Activated naive CD8-positive, alpha-beta T cell treated with anti-CD3 and anti-CD28 coated beads for 36 hours (primary cell): ENCODE measurements at places on chromosomes 7 and 10. TPM values are rescaled to one million over a fixed set of nuclear protein-coding genes. Genes with fewer than 3 reads are reported as not detected.

DNA sequence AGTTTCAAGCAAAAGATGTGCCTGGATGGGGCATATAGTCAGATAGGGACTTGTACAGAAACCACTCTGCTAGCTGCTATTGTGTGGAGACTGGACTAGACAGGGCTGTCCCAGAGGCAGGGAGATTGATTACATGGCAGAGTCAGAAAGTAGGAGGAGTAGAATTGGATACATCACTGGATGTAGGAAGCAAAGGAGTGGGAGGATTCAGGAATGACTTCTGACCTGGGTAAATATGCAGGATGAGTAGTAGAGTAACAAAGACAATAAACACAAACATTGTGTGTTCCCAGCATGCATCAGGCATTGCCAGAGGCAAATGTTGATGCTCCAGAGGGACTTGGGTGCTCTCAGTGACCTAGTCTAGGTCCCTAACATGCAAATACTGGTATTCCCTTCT is 30.9 kb upstream of the MAT1A start:
- H3K27ac ChIP-seq = no peak overlapping the region
- no peaks in the 10 kb centered on the region for H3K36me3 ChIP-seq
- H3K4me1 ChIP-seq = peaks cover 2% of the 10 kb centered on the region
- no peak for DNase-seq

CDK14 gene
- 0.92 TPM for total RNA-seq

AGMO gene
- total RNA-seq = not detected

GRCh38 chr7:81025360-81025759 is 106.5 kb upstream of the SEMA3C start:
- no peaks in the 10 kb centered on the region for H3K27me3 ChIP-seq
- no peak for DNase-seq
- no peaks in the 10 kb centered on the region for H3K4me1 ChIP-seq
- H3K36me3 ChIP-seq = no peaks in the 10 kb centered on the region
- H3K4me3 ChIP-seq = no peak overlapping the region
- H3K27ac ChIP-seq = no peak overlapping the region

PNLIP gene
- total RNA-seq = not detected

- peaks cover 26% of the 10 kb centered on the region for H3K4me1 ChIP-seq
- no peak for DNase-seq
- no peak overlapping the region for H3K27ac ChIP-seq
- H3K27me3 ChIP-seq = peaks cover 16% of the 10 kb centered on the region
- H3K4me3 ChIP-seq = no peak overlapping the region
Observed at GRCh38 chr10:11875494-11876281, 52.5 kb downstream of the PROSER2 start.

PRLHR gene
- not detected for total RNA-seq

DNA sequence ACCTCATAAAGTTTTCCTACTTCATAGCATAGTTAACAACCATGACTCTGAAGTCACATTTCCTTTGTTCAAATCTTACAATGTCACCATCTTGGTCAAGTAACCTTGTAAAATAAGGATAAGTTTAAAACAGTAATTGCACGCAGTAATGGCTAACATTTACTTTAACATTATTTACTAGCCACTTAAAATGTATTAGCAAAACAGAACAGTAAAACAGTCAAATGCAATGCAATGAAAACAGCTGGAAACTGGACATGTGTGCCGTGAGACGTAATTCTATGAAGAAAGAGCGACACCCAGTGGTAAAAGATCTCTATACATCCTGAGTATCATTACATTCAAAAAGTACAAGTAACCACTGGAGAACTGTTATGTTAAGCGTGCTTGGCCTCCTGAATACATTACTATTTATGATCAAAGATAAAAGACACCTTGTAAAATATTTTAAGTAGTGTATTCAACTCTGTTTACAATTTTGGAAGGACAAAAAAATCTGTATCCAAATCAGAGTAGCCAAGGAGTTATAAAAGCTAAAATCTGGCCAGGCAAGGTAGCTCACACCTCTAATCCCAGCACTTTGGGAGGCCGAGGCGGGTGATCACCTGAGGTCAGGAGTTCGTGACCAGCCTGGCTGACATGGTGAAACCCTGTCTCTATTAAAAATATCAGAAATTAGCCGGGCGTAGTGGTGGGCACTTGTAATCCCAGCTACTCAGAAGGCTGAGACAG is 27.2 kb downstream of the ATE1 start:
- H3K27me3 ChIP-seq = no peaks in the 10 kb centered on the region
- H3K4me1 ChIP-seq = no peaks in the 10 kb centered on the region
- peaks cover 15% of the 10 kb centered on the region for H3K36me3 ChIP-seq
- DNase-seq = no peak

- H3K27ac ChIP-seq = no peak overlapping the region
- H3K4me1 ChIP-seq = peaks cover 10% of the 10 kb centered on the region
- no peak for DNase-seq
- H3K36me3 ChIP-seq = no peaks in the 10 kb centered on the region
- H3K27me3 ChIP-seq = peaks cover 57% of the 10 kb centered on the region
Observed at GRCh38 chr10:101565370-101565900, 22.6 kb downstream of the POLL start.

- no peak overlapping the region for H3K4me3 ChIP-seq
- no peaks in the 10 kb centered on the region for H3K4me1 ChIP-seq
- DNase-seq = no peak
- no peak overlapping the region for H3K27ac ChIP-seq
Observed at GRCh38 chr7:33742521-33742920, 162.8 kb upstream of the BMPER start.

- no peaks in the 10 kb centered on the region for H3K27me3 ChIP-seq
- H3K36me3 ChIP-seq = no peaks in the 10 kb centered on the region
- no peak for DNase-seq
- H3K4me1 ChIP-seq = peaks cover 10% of the 10 kb centered on the region
Observed at GRCh38 chr7:158008267-158008666, 579.4 kb downstream of the PTPRN2 start.

DNA sequence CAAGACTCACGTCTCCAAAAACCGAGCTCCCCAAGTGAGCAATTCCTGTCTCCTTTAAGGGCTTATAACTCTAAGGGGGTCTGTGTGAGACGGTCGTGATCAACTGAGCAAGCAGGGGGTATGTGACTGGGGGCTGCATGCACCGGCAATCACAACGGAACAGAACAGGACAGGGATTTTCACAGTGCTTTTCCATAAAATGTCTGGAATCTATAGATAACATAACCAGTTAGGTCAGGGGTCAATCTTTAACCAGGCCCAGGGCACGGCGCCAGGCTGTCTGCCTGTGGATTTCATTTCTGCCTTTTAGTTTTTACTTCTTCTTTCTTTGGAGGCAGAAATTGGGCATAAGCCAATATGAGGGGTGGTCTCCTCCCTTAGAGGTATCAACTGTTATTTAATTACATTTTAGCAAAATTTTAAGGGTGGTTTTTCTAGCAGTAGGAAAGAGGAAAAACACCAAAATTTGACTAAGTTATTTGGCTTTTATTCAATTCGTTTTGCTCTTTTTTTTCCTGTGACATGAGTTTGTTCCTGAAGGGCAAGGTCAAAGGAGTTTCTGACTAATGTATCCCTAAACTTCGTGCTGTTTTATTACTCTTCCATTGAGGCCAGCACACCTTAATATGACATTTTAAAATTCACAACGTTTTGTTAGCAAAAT is 121.4 kb upstream of the SEC61G start:
- H3K27me3 ChIP-seq = no peaks in the 10 kb centered on the region
- no peak overlapping the region for H3K4me3 ChIP-seq
- DNase-seq = no peak
- H3K36me3 ChIP-seq = no peaks in the 10 kb centered on the region

GRCh38 chr10:43204943-43205671 is 61.8 kb downstream of the RASGEF1A start:
- peak; percentile 56 for DNase-seq
- H3K4me1 ChIP-seq = peaks cover 4% of the 10 kb centered on the region
- no peak overlapping the region for H3K27ac ChIP-seq
- H3K27me3 ChIP-seq = no peaks in the 10 kb centered on the region
- H3K36me3 ChIP-seq = no peaks in the 10 kb centered on the region

TRIM50 gene
- not detected for total RNA-seq

UCMA gene
- total RNA-seq = not detected

OR2A12 gene
- not detected for total RNA-seq

DNA sequence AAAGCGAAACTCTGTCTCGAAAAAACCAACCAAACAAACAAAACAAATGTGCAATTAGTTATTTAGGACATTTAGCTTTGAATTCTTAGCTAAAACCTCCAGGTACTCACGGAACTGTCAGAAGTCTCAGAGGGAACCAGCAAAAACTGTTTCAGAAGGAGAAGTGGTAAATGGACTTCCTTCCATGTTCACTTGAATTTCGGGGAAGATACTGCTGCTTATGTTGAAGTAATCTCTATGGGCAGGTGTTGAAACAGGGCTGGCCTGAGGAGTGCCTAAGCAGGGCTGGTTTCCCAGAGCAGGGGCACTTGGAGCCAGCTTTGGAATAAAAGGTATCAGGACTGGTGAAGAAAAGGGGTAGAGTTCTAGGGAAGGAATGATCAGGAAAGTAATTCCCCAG is 2.4 kb upstream of the EXOC6 start:
- no peak for DNase-seq
- H3K36me3 ChIP-seq = no peaks in the 10 kb centered on the region
- H3K27me3 ChIP-seq = peaks cover 3% of the 10 kb centered on the region

GRCh38 chr7:141709749-141710148 is 1.6 kb downstream of the WEE2 start:
- no peaks in the 10 kb centered on the region for H3K36me3 ChIP-seq
- H3K27ac ChIP-seq = no peak overlapping the region
- DNase-seq = no peak
